ENCODE measurements at places on chromosomes 7 and 10.

- no peak for DNase-seq
These were observed 20.6 kb downstream of the ACSL5 start for GRCh38 chr10:112394475-112394875.

GRCh38 chr7:47407136-47407535 lies 174.8 kb downstream of the TNS3 start:
- DNase-seq: no peak

DNA sequence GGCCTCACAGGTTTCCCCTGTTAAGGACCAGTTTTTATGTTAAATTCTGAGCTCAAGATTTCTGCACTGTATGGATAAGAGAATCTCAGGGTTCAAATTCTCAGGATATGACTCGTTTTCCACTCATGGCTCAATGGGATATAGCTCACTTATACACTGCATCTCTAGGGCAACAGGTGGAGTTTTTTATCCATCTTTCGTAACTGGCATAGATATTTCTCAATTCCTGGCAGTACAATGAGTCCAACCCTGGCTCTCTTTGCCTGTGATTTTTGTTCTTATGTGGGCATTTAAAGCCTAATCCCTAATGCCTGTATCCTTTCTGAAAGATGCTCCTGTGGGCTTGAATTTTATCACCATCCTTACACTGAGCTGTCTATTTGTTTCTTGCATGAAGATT lies 7.6 kb downstream of the CCDC172 start:
- DNase-seq: no peak

DNA sequence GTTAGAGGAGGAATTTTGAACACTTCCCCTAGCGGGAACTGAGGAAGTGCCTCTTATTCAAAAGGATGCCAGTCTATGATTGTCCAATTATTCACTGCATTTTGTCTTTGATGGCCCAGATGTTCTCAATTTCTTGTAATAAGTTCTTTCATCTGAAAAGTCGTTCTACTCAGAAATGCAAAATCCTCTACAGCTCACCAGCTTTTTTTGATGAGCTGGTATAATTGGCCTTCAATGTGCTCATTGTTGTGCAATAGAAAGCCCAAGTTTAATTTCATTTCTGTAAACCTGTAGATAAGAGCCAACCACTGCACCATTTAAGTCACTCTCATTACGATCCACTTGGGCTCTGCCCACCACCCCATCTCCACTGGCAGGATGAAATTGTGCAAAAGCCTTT lies 978.7 kb upstream of the AUTS2 start:
- no peak for DNase-seq

GRCh38 chr10:101693651-101693977 lies 1.4 kb downstream of the FBXW4 start:
- DNase-seq: peak; percentile 73

DNA sequence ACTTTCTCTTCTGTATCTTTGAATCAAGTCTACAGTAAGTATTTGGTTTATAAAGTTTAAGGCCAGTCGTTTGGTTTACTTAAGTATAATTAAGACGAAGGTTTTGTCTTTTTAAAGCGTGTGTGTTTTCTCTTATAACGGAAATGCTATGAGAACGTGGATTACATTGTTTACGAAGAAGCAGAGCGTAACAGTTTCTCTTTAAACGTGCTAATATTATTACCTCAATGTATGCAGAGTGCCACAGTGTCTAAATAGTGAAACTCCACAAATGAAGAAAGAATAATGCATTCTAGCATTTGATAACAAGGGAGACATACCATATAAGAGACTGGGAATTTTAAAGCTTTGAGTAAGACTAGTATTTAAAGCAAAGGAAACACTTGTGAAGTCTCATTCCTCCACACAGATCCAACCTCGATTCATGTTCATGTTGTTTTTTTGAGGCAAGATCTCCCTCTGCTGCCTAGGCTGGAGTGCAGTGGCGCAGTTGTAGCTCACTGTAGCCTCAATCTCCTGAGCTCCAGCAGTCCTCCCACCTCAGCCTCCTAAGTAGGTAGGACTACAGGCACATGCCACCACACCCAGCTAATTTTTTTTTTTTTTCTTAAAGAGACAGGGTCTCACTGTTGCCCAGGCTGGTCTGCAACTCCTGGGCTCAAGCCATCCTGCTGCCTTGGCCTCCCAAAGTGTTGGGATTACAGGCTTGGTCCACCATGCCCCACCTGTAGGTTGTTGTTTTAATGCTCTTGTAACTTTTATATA lies 75.1 kb downstream of the ANKRD61 start:
- peak; percentile 74 for DNase-seq

Measured in NAMALWA (cell line).